Foreskin fibroblast (primary cell): ENCODE measurements at places on chromosomes 12 and 14.
A peak's percentile ranks its signal among the peaks of the same experiment; 100 is the strongest.

- DNase-seq, result no peak
These were observed at the start of gene RNU6-7 for GRCh38 chr14:32201816-32202490. Gene RNU6-7, plus strand, starts transcription at chr14:32202045.

GRCh38 chr12:24705741-24706358 is 243.1 kb downstream of the BCAT1 start:
- no peak for DNase-seq

DNA sequence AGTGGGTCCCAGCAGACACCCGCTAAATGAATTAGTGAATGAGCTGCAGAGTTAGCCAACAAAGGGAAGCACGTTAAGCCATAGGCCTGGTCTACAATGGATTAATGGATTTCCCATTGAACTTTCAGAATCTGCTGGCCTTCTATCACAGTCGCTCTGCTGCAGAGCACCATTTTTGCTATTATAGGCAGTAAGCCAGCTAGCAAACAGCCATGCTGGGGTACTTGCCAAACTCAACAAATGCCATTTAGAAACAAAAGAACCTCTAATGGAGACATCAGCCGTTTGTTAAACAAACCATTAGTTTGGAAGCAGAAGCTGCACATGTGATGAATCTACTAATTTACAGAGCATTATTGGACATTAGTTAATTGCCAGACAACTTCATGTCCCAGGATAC is 181.1 kb upstream of the STXBP6 start:
- DNase-seq, result no peak

GRCh38 chr14:96400495-96400894 is 8.6 kb downstream of the AK7 start:
- DNase-seq, result no peak

DNA sequence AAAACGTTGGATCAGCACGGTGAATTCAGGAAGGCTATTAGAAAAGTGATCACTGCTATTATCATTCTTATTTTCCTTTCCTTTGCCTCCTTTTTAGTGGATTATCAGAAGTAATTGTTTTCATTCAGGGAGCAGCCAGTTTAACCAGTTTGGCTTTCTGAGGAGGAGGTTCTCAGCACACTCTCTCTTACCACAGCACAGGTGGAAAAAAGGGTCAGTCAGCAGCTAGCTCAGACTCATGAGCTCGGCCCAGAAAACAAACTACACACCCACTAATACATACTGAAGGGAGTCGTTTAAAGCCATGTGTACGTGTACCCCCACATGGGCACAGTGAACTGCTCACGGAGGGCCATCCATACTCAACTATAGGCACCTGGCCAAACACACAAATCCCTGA is 23.2 kb upstream of the MAGOHB start:
- no peak for DNase-seq

DNA sequence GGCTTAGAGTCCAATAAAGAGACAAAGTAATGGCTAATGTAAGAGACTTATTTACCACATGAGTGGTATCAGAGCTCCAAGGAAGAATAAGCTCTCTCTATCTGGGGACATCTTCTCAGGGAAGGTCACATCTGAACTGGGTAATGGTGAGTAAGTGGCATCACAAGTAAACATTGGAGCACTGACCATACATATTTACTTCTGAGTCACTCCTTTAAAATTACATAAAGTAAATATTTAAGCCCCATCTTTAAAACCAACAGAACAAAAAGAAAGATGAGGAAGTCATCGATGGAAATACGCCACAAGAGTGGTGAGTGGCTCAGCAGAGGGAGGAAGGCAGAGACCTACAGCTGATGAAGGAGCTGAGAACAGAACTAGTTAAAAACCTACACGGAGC is 159.9 kb downstream of the DUSP6 start:
- DNase-seq, result peak; percentile 48

- DNase-seq, result no peak
These were observed 249.3 kb downstream of the FUT8 start for GRCh38 chr14:65661865-65662264.

DNA sequence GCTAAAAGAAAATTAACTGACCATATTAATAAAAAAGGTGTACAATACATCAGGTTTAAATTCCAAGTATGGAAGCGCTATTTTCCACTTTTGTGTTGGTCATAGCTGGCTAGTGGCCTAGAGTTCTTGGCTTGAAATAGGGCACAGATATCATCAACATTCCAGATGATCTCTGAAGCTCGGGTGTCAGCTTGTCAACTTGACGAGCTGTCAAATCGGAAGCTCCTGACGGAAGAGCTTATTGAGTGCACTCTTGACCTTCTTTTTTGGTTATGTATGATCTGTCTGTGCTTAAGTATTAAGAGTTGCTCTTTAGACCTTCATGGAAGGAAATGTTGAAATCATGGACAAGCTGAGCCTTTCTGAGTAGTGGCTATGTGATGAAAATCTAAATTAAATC is 177.9 kb downstream of the APAF1 start:
- DNase-seq, result no peak

GRCh38 chr14:103334644-103335622 is 896 bp downstream of the EIF5 start:
- DNase-seq, result peak; percentile 82

DNA sequence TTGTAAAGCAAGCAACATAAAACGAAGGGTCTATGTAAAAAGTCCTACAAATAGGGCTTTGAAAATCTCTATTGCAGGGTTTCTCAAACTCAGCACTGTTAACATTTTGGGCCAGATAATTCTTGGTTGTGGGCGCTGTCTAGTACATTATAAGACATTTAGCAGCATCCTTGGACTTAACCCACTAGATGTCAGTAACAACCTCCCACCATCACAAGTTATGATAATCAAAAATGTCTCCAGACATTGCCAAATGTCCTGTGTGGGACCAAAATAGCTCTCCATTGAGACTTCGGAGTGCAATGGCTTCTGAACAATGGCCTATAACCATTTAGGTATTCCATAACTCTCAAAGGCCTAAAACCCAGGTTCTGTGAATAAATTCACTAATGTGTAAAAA is 22.9 kb upstream of the DHRS7 start:
- no peak for DNase-seq
